ENCODE measurements at places on chromosomes 1 and 21.

DNA sequence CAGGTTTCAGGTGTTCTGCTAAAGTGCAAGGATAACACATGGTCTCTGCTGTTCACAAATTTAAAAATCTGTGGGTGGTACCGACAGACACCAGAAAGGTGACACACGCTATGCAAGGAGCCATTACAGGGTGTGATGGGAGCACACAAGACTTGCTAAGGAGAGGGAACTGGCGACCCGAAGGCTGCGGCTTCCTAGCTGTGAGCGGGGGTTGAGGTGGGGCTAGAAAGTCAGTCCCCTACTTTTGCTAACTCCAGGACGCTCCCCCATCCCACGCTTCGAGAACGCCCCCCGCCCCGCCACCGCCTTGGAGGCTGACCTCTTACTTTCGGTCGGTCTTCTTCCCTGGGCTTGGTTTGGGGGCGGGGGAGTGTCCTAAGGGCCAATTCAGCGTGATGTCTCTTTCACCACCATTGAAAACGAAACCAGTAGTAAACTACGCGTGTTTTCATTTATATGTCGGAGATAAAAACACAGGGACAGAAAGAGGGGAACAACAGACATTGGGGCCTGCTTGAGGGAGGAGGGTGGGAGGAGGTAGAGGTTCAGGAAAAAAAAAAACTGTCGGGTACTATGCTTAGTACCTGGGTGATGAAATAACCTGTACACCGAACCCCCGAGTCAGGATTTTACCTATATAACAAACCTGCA, 1.1 kb downstream of the CKS1B start:
- DNase-seq: peak; percentile 63

- no peak for DNase-seq
Measured at GRCh38 chr1:49339043-49339442, 562.4 kb upstream of the BEND5 start.

DNA sequence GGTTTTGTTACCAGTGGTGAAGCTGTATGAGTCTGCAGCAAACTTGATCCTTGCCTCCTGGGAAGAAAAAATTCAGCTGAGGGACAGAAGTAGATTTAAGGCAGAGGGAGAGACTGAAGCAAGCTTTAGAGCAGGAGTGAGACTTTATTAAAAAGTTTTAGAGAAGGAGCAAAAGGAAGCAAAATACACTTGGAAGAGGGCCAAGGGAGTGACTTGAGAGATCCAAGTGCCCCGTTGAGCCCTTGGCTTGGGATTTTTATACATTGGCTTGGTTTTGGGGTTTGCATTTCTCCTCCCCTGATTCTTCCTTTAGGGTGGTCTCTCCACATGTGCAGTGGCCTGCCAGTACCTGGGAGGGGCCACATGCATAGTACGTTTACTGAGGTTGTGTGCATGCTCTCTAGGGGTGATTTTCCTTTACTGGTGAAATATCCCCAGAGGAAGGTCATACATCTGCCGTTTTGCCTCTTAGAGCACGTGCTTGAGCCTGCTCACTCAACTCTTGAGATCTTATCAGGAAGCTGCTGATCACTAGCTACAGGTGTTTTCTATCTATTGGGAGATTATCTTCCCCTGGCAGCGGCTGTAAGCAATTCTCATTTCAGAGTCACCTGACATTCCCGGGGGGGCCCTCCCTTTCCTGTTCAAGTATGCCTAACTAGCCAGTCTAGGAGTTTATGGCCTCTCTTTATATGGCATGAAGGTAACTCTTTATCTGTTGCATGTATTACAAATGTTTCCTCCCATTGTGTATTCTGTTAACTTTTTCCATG, 20.3 kb downstream of the FASLG start:
- no peak for DNase-seq

- no peak for DNase-seq
Measured at GRCh38 chr1:8109216-8109615, 83.1 kb upstream of the ERRFI1 start.

- DNase-seq: peak; percentile 71
Measured at GRCh38 chr1:181117648-181118449, 29.3 kb downstream of the IER5 start.

GRCh38 chr1:1211541-1212441, 2.2 kb downstream of the TNFRSF4 start:
- no peak for DNase-seq
